ENCODE measurements at places on chromosomes 5 and 9.

GRCh38 chr5:151038801-151039238, 18.4 kb downstream of the GPX3 start:
- no peak for DNase-seq

- no peak for DNase-seq
Measured at GRCh38 chr9:103798620-103799019, 295.5 kb upstream of the SMC2 start.

DNA sequence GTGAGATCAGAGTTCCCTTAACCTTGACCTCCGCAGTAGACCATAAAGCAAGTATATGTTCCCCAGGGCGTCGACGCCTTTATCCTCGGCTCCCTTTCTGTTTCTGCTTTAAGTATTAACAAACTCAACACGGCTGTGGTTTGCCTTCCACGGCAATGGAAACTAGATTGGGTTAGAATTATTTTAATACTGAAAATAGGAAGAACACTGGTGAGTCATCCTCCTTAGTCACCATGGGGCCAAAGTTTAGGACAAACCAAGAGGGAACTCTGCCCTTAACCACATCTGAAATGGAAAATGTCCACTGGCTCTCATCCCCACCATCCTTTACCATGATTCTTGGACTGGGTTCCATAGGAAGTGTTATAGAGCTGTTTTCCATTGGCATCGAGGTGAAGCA, 386.1 kb downstream of the ACTL7B start:
- DNase-seq: no peak

GRCh38 chr5:93578813-93579691, 2.0 kb downstream of the NR2F1-AS1 start:
- DNase-seq: no peak

DNA sequence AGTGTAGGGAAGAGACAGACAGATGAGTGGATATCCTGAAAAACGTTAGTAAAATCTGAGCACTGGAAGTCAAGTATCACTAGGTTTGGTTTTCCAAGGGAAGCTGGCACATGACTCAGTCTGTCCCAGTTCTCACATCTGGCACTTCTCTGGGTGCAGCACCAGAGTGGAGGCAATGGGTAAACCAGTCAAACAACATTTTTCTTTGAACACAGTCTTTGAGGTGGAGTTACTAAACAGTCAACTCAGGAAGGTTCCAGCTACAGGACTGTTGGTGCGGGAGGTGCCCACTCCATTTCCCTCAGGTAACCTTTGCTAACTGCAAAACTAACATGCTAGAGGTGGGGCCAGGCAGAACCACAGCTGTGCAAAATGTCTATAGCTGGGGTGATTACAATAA, 301.4 kb upstream of the RFX3 start:
- DNase-seq: no peak

DNA sequence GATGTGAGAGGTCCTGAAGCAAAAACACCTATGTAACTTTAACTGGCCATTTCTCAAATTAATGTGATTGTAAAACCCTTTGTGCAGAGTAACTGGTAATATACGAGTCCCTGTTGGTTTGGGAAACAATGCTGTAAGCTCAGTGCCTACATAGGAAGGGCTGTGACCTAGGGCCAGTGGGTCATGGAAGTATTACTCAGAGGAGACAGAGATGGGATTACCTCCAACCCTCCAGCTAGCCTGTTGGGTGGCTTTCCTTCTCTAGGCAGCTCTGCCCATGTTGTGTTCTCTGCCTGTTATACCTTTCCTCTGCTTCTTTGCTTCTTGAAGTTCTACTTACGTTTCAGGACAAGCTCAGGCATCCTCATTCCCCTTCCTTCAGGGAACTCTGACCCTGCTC, 294.8 kb upstream of the RFX3 start:
- DNase-seq: no peak

DNA sequence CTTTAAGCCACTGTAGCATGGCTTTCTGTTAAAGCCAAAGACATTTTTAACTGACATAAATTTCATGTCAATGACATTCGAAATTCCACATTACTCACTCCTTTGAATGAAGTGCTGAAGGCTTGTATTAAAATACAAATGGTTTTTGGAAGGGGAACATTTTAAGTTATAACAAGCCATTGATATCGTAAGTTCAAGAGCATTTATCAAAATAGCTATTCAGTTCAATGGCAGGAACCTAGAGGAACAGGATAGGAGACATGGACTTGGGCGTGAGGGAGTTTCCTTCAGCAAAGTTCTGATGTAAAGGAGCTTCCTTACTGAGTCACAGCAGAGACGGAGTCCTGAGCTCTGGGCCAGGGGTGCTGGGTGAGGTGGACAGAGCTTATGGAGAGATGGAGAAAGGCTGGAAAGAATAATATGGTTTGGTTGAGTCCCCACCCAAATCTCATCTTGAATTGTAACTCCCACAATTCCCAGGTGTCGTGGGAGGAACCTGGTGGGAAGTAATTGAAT, 631.8 kb downstream of the BNC2 start:
- DNase-seq: no peak

DNA sequence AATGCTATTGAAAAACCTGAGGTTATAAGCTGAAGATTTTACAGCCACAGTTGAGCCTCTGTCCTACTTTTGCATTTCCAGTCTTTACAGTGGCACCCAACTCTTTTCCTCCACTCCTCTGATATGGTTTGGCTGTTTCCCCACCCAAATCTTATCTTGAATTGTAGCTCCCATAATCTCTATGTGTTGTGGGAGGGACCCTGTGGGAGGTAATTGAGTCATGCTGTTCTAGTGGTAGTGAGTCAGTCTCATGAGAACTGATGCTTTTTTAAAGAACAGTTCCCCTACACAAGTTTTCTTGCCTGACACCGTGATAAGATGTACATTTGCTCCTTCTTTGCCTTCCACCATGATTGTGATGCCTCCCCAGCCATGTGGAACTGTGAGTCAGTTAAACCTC, 646.1 kb upstream of the SEMA6A start:
- no peak for DNase-seq

DNA sequence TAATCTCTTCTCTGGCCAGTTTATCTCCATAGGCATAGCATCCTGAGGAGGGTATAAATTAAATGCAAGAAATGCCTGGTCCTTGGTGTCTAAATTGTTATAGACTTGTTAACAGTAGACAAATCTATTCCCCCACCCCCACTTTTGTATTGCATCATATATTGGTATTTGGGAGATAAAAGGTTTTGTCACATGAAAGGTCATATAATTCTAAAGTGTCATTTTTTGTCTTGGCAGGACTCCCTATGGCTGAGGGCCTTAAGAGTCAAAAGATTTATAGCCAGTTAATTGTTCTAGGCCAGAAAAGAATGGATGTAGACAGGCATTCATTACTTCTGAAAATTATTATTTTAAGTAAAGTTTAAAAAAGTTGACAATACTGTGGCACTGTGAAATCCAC, 90.3 kb upstream of the MOCS2 start:
- DNase-seq: no peak

- DNase-seq: no peak
Measured at GRCh38 chr9:18268381-18268780, 205.6 kb upstream of the ADAMTSL1 start.

GRCh38 chr5:174448662-174449061, 275.7 kb upstream of the MSX2 start:
- DNase-seq: no peak

GRCh38 chr9:75911390-75911789, 20.9 kb downstream of the PCSK5 start:
- DNase-seq: no peak

DNA sequence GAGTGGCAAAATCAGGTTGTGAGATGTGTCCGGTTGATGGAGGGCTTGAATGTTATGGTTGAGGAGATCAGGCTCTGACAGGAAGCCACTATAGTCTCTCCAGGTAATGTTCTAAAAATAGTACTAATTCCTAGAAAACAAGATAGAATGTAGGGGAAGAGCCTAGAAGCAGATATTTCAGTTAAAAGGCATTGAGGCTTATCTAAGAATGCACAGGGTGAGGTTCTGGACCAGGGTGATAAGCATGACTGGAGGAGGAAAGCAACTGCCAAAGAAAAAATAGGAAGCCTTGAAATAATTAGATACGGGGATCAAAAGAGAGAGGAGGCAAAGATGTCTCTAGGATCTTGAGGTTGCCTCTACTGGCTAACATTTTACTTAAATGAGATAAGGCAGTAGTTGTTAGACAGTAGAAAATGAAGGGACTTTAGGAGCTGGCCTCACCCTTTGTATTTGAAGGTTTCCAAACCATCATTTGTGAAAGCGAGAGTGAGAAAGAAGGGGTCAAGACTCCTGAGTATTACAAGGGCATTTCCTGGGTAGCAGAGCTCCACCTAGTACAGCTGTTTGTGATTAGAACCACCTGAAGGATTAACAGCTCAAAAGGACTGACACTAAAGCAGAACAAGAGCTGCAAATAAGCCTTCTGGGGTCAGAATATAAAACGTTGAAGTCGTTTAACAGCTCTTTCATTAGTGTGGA, 15.4 kb upstream of the ARL15 start:
- DNase-seq: no peak

GRCh38 chr9:134422301-134423090, 96.2 kb downstream of the RXRA start:
- no peak for DNase-seq

GRCh38 chr9:4679268-4680172, at the start of gene CDC37L1:
CDC37L1 (plus strand) TSS chr9:4679569; CDS start chr9:4679768, 199 bp downstream.
- peak; percentile 98 for DNase-seq

- no peak for DNase-seq
Measured at GRCh38 chr5:143153332-143154119, 250.0 kb downstream of the NR3C1 start.

GRCh38 chr9:135772702-135773493, 70.9 kb downstream of the KCNT1 start:
- DNase-seq: no peak

DNA sequence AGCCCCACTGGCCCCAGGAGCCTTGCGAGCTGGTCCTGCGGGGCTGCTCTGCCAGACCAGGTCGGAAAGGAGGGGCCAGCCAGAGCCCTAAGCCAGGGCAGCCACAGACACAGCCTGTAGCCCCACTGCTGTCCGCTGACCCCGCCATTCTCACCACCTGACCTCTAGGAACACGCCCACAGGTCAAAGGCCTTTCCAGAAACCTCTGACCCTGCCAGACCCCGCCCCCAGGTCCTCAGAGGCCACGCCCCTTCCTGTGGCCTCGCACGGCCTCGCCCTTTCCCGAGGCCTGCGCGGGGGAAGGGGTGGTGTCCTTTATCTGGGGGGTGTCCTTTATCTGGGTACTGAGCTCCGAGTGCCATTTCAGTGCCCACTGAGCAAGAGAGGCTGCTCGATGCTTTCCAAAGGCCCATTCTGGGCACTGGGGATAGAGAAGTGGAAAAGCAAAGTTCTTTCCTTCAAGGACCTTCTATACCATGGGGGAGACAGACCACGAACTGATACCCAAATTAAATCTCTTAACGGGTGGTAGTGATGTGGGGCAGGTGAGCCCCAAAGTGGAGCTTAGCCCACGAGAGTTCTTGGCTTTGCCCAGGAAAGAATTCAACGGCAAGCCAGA, 46.5 kb downstream of the P4HA2 start:
- no peak for DNase-seq

DNA sequence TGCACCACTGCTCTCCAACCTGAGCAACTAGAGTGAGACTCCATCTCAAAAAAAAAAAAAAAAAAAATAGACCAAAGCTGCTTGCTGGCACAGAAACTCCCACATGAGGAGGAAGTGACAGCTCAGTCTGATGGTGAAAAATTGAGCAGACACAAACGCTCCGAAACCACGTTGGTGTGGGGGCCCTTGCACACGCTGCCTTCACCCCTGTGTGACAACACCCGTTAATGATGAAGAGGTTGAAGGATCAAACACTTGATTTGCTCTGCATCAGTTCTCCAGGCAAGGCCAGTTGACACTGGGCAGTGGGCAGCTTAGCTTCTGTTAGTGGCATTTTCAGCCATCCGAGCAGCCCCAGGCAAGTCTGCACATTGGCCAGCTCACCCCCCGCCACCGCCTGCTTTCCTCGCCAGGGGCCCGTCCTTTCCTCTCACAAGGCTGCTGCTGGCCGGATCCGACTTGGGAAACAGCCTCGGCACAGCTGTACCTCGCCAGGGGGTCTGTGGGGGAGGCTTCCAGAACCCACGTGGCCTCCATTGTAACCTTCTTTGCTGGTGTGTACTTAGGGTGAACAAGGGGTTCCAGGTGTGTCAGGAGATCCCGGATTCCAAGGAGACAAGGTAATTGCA, 79.8 kb downstream of the COL27A1 start:
- no peak for DNase-seq

DNA sequence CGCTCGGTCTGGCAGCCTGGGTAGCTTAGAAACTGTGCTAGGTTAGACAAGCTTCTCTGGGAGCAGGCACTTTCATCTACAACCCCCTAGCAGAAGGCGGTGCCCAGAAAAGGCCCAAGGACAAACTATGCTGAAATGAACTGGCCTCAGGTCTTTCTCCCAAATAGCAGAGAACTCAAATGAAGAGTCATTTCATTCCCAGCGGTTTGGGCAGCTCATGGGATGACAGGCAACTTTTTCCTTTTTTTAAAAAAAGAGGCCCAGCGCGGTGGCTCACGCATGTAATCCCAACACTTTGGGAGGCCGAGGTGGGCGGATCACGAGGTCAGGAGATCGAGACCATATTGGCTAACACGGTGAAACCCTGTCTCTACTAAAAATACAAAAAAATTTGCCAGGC, 2.5 kb downstream of the RAPGEF1 start:
- no peak for DNase-seq

DNA sequence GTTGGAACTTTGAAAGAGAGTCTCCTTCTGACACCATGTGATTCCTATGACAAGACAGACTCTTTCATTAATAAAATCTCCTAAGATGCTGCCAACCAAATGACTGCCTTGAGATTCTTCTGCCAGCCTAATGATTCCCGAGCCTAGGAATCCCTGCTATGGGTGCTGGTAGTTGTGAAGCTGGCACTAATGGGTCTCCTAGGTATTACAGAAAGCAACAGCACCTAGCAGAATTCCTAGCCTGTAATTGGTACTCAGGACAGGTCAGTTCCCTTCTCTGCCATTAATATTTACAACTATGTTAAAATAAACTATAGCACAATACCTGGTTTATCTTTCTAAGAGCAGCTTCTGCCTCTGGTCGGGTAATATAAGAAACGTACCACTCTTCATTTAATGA, 19.3 kb downstream of the C5orf58 start:
- DNase-seq: no peak

DNA sequence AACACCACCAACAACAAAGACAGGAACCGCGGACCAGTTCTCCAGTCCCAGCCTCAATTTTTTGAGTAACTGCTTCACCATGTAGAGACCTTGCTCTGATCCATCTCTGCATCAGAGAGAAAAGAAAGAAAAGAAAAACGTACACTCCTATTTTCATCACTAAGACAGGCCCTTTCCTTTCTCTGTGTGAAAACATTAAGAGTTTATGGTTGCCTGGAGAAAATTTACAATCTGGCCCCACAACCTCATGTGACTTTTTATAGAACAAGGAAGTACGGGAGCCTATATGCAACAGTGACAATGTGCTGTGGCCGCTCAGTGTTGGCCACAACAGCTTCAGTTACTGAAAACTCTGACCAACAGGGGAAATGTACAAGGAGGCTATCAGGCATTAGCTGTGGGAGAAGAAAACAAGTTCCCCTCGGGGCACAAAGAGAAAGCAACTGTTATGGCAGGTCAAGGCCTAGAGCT, 272.9 kb upstream of the PTGER4 start:
- DNase-seq: peak; percentile 21

Data from CD4-positive, alpha-beta T cell treated with Interleukin-6 at 100 ng/mL for 8 hours (primary cell).